DMS 273 treated with DMSO at 0.1 percent for 48 hours (cell line): ENCODE measurements at places on chromosomes 5 and 9.

DNA sequence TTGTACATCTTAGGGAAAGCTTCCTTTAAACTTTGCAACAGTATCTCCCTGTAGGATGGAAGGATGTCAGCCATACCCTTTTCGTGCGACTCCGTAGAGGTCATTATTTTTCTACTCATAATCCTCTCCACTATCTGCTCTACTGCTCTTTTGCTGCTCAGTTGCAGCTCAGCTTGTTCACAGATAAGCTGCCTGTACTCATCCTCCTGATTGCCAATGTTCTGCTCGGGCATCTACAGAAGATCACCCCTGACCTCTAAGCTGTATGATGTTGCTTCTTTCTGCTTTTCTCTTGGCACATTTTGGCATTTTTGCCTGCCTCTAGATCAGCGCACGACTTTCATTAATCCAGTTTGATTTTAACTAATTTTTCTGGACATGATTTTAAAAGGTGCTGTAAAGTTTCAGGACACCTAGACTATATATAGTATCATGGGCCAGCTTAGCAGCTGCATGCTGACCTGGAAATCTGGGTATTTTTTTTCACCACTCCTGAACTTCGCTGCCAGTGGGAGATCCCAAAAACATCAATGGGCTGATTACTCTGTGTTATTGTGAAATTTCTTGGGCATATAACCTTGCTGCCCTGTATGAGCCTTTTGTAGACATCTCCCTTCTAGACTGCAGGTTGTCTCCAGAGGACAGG, 131.2 kb upstream of the ZNF608 start:
- no peak for DNase-seq

DNA sequence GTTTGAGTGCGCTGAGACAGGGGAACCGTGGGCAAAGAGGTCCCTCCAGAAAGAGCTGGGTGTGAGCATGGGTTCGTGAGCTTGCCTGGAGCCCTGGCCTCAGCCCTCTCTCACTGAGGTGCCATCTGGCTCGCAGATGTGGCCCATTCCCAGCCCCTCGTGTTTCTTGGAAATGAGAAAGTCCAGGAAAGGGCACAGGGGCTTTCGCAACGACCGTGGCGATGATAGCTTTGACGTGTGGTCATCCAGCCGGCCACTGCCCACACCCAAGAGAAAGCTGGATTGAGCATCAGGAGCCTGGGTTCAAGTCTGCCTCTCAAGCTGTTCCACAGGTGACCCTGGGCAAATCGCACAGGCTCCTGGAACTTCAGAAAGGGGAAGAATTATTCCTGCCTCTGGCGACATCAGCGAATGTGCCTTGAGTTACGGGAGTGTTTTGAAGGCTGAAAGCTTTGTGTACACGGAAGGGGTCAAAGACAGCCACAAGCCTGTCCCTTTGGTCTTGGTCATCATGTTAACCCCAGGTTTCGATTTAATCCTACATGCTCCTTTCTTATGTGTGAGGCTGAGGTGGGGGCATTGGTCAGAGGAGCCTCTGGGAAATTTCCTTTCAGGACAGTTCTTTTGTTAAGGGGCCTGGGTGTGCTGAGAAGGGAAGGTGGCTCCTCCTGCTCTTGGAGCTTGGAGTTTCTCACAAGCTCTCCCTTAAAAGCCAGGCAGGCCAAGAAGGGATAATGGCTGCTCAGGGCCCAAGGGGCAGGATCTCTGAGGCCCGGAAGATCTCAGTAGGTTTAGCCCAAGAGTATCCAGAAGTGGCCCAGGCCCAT, 41.7 kb upstream of the IL17B start:
- no peak for DNase-seq

DNA sequence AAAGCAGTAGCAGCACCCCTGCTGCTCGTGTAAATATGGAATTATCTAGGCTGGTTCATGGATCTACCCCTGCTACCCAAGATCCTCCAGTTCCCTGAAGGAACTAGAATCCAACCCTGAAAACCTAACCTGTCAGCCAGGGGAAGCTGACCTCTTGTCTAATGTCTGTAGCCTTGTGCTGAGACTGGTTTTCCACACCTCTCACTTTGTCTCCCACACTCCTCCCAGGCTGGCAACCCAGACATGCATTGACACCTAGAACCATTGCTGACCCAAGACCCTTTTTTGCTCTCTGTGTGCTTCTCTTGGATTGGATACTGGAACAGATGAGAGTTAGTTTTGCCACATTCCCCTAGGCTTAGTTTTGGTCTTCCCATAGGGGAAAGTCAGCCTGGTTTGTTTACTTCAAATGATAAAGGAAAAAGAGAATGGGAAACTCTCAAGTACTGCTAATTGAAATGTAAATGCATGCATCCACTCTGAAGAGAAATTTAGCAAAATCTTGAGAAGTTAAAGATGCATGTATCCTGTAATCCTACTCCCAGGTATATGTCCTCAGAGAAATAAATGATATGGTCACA, 36.6 kb upstream of the NR4A3 start:
- DNase-seq, result no peak

GRCh38 chr5:31106691-31107090, 86.8 kb upstream of the CDH6 start:
- DNase-seq, result no peak

- DNase-seq, result no peak
Observed at GRCh38 chr9:13786131-13786530, 506.6 kb upstream of the MPDZ start.

- no peak for DNase-seq
Observed at GRCh38 chr9:83533296-83533695, 4.9 kb downstream of the FRMD3 start.
